ENCODE measurements at places on chromosomes 2 and 18.

GRCh38 chr2:97931858-97932225, 63.9 kb downstream of the TMEM131 start:
- DNase-seq, result no peak

DNA sequence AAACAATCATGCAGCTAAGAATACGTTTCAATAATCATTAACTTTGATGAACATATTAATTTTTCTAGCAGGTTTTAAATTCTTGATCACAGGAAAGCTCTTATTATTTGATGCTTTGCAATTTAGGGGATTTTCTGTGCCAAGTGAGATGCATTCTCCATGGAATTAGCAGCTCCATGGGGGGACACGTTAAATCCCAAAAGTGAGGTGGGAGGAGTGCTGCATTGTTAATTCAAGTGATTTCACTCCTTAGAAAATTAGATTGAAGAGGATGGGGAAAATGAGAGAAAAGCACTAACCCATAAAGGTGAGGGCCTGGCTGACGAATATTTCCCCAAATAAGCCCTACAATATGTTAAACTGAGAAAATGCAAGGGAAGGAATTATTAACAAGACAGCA, 69.2 kb downstream of the ACVR1C start:
- DNase-seq, result no peak

DNA sequence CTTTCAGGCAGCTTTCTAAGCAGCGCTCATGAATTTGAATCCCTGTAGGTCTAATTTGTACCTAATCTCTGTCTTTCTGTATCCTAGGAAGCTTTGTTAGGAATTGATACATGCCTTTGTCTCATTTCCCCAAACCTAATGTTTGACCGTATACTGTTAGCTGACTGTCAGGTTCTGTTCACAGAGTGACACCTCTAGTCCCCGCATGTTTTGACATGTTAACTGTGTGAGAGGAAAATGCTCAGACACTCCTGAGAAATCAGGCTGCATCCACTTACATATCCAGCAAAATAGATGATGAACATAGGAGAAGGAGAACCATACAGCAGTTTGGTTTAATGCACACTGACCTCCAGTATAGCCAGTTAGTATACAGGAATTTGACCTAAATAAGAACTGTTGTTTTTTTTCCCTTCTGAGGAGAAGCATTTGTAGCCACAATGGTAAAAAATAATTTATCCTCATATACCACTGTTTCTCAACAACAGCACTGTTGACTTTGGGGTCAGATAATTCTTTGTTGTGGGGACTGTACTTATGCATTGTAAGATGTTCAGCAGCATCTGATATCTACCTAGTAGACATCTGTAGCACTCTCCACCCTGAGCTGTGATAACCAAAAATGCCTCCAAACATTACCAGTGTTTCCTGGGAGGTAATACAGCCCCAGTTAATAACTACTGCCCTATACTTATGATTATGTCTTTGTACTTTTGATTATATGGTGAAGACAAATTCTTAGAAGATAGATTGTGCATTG, 130.9 kb downstream of the NCOA1 start:
- no peak for DNase-seq

- no peak for DNase-seq
Measured at GRCh38 chr18:32373505-32373904, 97.2 kb downstream of the GAREM1 start.

GRCh38 chr2:133241224-133241571, 327.1 kb downstream of the NCKAP5 start:
- DNase-seq, result no peak

- no peak for DNase-seq
Measured at GRCh38 chr2:3071685-3072263, 305.8 kb downstream of the EIPR1 start.

DNA sequence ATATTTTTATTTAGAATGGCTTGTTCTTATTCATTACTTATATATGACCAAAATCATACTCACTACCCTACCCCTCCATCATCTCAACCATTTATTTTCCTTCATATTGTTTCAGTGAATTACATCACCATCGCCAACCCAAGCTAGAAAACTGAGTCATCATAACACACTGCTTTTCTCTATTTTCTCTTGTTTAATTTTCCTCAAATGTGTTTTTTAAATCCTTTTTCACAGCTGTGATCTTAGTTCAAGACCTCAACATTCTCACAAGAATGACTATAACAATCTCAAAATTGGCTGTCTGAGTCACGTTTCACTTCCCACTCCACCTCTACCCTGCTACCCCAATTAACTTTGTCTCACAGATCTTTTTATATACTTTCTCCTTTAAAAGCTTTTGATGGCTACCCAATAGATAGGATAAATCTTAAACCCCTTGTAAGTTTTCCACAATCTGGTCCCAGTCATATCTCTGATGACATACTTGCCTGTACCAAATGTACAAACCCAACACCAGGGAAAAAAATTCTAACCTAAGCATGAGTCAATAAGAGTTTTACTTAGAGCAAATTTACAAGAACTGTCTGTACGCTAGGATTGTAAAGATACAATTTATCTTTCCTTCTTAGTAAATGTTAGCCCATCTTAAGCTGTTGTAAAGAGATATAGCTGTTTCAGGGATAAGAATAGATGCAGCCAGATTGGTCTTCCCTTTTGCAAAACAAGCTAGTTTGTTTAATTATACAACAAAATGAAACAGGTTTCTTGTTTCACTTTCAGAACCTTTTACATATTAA, 635.1 kb upstream of the SLC39A10 start:
- DNase-seq, result no peak

- DNase-seq, result peak; percentile 15
Measured at GRCh38 chr2:134218930-134219658, 34.8 kb upstream of the MGAT5 start.

GRCh38 chr18:51345848-51346391, 148.4 kb upstream of the MEX3C start:
- no peak for DNase-seq

GRCh38 chr2:68765739-68766375, 31.2 kb downstream of the ARHGAP25 start:
- DNase-seq, result no peak

- no peak for DNase-seq
Measured at GRCh38 chr2:143881246-143881645, 638.7 kb downstream of the ZEB2 start.

DNA sequence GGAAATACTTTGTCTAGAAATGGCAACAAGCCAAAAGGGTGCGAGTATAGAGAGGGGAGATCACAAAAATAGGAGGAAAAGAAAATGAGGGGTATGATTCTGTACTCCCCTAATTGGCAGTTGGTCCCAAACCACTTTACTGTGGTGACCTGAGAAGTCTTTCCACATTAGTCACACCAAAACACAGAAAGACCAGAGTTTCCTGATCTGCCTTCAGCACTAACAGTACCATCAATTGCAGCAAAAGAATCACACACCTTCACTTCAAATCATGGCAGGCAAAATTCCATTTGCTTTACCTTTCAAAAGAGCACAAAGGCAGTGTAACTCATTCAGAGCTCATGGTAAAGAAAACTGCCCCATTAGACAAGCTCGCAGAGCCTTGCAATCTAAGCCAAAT, 86.8 kb downstream of the ALK start:
- no peak for DNase-seq

DNA sequence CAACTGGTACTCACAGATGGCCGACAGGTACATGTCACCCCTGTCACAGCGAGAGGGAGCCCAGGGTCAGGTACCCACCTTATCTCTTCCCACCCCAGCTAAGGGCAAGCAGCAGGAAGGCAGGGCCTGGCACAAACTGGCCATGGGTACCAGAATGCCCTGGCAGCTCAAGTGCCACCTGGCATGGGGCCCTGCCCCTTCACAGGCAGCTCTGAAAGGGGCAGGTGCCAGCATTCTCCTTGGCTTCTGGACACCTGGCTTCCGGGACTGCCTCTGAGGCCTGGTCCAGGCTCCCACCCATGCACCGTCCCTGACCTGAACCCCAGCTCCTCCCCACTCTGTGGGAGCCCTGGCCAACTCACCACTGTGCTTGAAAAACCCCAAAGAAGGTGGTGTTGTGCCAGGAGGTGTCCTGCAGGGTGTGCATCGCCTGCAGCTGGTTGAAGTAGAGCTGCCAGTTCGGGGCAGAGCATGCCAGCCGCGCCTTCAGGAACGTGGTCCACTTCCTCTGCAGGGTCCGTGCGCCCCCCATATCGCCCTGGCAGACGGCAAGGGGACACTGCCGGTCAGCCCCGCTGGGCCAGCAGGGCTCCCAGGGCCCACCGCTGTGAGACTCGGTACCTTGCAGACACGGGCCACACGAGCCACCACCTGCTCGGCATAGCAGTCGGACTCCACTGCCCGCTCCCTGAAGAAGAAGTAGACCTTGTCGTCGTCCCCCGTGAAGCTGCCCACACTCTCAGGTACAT, 5.4 kb downstream of the SEMA4C start:
- DNase-seq, result no peak

GRCh38 chr2:23695214-23695889, 231.6 kb downstream of the ATAD2B start:
- DNase-seq, result no peak

GRCh38 chr2:55109219-55109891, 59.1 kb upstream of the RTN4 start:
- no peak for DNase-seq

DNA sequence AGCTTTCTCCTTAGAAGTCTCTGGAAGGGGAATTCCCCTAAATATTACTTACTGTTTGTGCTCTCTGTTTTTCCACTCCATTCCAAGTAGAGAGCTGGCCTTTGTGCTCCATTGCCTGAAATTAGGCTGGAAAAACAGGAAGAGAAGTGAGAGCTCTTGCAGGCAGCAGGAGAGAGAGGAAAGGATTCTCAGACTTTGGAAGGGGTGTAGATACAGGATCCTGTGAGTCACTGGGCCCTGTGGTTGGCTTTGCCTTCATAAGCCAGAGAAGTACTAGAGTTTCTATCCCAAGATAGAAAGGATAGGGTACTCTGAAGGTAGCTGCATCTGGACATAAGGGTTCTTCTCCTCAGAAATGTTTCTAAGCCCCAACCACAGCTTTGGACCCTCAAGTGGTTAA, 188.9 kb downstream of the CMPK2 start:
- DNase-seq, result no peak

- DNase-seq, result no peak
Measured at GRCh38 chr2:237171396-237171795, 85.7 kb downstream of the COPS8 start.

DNA sequence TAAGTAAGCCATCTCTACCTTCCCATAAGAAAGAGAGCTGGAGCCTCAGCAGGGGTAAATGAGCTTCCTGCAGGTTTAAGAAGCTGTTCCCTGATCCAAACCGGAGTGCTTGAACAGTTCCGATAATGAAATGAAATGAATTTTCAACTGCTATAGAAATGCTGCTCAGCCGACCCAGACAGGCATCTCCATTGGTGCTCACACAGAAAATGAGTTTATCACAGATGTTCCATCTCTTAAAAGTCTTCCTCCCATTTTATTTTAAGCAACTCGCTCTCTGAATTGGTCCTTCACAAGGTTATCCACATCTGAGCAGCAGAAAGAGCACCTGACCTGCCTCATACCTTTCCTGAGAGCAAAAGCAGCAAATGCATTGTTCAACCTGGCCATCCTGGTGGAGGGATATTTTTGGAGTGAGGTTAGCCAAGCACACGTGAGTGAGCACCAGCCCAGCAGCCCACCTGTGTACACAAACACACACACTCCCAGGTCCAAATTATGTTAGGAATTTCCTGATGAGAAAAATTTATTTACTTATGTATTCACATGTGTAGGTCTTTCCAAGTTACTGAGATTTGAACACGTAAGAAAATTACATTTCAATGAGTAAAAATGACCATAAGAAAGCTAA, 42.2 kb upstream of the CCDC68 start:
- no peak for DNase-seq

- no peak for DNase-seq
Measured at GRCh38 chr18:27270508-27270907, 85.4 kb upstream of the CHST9 start.

DNA sequence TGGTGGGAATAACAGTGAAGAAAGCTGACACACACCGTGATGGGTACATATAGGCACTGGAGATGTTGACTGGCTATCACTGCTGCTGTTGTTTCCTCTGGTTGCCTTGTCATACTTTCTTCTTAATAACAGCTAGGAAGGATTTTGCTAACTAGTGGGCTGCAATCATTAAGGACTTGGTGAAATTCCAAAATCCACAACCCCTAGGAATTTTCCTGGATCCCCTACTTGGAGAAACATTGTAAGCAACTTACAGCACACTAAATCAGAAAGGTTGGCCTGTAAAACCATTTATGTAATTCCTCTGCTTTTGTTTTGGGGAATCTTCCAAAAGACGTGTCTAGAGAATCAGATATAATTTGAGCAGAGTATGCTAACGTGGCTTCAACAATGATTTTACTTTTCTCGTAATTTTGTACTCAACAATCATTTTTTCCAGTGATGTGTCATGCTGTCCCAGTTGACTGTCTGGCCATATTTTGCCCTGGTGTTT, 8.0 kb upstream of the COL3A1 start:
- no peak for DNase-seq

DNA sequence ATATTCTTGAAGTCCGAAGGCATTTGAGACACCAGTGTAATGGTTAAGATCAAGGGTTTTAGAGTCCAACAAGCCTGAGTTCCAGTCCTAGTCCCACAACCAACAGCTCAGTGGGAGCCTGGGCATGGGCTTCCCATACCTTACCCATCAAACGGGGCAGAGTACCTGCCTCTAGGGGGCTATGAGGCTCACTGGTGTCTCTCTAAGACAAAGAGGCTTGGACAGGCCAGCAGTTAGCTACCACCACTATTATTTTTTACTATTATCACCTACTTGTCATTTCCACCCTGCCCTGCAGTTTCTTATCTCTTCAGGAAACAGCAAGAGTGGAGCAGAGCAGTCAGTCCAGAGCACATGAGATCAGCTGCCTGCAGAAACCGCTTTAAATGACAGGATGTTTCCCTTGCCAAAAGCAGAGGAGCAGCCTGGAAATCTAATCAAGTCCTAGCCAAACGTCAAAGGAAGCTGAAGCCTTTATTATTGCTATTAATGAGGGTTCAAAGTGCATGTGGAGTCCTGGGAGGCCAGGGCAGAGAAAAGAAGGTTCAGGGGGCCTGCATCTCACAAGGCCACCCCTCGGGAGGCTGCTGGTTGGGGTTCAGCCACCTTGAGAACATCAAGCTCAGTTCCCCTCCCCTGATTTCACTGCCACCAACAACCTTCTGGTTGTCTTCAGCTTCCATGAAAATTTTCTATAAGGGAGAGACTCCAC, 66.6 kb downstream of the STPG4 start:
- no peak for DNase-seq

GRCh38 chr2:128041561-128041960, 13.7 kb upstream of the SAP130 start:
- DNase-seq, result no peak

GRCh38 chr2:146365041-146365440, 1479.8 kb upstream of the ACVR2A start:
- DNase-seq, result no peak

- no peak for DNase-seq
Measured at GRCh38 chr2:119293900-119294299, 70.3 kb downstream of the STEAP3 start.
